HuH-7.5 (cell line): ENCODE measurements at places on chromosomes 7 and 10.

DNA sequence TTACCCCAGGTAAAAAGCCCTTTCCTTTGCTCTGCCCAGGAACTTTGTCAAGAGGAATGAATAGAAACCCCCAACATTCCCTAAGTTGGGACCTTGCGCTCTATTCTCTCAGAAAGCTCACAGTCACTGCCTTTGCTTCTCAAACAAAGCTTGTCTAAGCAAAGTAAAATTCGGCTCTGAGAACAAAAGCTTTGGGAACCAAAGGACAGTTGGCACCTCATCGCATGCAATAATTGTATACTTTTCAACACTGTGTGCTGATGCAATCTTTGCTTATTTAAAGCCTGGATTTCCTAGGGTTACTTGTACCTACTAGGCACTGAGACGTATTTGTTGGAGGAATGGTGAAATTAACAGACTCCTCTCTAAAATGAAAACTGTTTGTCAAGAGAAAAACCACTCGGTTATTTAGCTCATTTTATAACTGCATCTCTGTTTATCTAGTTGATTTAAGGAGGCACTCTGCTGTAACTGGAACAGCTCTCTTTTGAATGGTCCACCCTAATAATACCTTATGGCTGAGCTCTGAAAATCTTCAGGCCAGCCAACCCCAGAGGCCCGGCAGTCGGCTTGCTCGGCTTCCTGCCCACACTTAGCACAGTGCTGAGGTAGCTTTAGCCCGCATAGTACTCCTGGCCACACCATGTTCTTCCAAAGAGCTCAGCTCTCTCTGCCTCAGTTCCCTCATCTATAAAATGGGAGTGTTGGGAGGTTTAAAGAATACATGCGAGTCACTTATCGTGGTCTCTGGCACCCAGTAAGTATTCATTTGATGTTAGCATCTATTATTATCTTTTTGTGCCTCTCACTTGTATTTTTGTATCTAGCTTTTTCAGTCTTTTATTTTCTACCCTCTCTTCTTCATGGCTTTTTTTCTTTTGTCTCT lies 80.2 kb upstream of the PRR15 start:
- DNase-seq, result no peak

DNA sequence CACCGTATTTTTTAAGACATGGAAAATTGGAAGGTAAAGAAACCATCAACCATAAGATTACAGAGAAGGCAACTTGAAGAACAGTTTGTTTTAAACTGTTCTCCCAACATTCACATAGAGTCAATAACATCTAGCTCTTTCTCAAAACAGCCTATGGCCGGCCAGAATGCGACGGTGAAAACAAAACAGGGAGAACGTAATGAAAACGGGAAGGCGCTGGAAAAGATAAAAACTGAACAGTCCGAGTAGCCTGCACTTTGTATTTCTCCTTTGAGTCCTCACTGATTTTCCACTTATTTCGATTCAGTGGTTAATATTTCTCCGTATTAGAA lies 637 bp downstream of the MICU1 start:
- no peak for DNase-seq

DNA sequence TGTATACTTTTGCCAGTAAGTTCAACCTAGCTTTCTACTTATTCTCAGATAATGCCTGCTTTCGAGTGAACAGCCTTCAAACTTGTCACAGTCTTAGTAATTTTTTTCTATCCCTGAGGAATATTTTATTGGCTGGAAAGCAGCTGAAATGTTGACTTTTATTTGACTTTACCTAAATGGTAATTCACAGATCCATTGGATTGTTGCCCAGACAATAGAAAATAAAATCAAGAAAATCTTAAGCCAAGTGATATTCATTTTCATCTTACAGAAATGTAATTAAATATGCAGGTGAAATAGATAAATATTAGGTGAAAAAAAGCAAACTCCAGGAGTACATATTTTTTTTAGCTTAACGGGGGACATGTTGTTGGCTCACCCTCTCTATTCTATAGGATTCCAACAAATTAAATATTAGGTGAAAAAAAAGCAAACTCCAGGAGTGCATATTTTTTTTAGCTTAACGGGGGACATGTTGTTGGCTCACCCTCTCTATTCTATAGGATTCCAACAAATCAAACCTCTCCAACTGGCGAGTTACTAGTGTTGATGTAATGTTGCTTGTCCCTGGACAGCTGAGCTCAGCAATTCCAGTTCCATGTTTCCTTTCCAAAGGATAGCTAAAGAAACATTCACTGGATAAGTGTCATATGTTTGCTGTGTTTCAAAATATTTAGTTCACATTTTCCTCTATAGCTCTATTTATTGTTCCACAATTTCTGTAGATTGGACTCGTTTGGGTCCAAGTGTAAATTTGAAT lies 4.2 kb downstream of the TMEM26 start:
- no peak for DNase-seq

DNA sequence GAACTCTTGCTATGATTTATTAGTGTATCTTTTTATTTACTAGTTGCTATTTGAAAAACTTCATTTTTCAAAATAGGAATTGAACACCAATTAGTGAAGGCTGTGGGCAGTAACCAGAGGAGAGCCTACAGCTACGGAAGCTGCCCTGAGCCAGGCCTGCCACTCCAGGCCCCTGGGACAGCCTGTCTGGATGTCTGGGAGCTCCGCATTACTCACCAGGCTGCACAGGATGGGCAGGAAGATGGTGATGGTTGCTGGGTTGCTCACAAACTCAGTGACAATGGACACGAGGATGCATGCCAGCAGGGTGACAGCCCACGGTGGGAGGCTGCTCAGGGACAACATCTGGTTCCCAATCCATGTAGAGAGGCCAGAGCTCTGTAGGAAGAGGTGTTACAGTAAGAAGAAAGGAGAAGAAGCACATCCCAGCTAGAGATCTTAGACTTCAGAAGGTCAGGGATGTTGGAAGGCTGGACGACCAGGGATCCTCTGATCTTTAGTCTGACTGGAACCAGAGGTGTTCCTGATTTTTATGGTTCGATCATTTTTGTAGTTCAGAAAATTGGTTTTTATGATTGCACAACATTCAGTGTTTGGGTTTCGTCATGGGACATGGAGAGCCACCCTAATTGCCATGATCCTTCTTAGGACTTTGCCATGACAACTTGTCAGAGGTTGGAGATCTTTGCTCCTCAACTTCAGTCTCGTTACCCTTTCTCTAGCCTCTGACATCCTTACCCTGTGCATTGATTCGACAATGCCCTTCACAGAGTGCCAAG lies 23.2 kb downstream of the STMP1 start:
- DNase-seq, result no peak

- DNase-seq, result no peak
Observed at GRCh38 chr10:82377608-82378007, 502.6 kb downstream of the NRG3 start.
